A549 (cell line): ENCODE measurements at places on chromosomes 6 and 20.

DNA sequence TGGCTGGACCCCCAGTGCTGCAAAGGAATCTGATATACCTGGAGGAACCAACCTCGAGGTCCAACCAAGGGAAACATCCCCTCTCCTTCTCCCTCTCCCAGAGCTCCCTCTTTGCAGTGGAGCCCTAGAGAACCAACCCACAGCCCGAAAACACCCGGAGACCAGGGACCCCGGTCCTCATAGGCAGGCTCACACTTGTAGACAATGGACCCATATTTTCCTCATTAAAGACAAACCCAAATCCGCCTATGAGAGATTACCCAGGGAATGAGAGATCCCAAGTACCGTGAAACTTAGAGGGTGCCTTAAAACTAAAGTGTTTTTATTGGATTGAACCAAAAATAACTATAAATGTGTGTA lies 9.6 kb upstream of the FOXF2 start:
- DNase-seq: no peak

GRCh38 chr20:43458422-43458924 lies 777 bp downstream of the SRSF6 start:
- DNase-seq: no peak

DNA sequence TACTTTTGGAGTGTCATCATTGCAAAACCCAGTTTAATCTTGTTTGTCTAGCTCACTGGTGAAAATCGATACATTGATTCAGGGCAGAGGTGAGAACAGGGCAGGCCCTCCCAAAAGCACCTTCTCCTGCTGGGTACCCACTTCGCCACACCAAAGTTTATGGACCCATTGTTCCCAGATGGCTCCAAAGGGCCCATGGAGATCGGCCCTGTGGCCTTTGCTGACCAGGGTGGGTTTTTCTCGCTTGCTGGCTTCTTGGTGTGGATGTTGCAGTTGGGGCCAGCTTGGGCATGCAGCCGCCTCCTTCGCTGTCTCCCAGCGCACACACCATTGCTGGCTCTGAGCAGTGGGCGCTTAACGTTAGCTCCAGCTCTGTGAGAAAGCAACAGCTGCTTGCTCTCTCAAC lies 178.1 kb upstream of the PDE10A start:
- no peak for DNase-seq

DNA sequence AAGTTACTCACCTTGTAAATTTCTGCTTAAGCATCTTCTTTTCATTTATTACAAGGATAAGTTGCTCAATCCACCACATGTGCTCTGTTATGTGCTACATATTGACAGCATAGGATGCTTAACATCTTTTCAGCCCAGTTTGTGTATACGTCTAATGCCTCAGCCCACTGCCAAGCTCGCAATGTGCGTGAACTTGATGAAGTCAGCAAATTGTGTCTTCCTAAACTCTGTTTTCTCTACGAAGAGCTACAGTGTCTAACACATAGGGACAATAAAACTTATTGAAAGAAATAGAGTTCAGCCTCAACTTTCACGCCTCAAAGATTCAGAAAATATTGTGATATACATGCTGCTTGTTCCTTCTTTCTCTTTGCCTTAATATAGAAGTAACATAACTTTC lies 500.0 kb downstream of the TFAP2B start:
- DNase-seq: no peak

- DNase-seq: no peak
Observed at GRCh38 chr6:112571488-112572270, 224.5 kb downstream of the RFPL4B start.

GRCh38 chr6:90547991-90548390 lies 38.9 kb downstream of the MAP3K7 start:
- DNase-seq: no peak

DNA sequence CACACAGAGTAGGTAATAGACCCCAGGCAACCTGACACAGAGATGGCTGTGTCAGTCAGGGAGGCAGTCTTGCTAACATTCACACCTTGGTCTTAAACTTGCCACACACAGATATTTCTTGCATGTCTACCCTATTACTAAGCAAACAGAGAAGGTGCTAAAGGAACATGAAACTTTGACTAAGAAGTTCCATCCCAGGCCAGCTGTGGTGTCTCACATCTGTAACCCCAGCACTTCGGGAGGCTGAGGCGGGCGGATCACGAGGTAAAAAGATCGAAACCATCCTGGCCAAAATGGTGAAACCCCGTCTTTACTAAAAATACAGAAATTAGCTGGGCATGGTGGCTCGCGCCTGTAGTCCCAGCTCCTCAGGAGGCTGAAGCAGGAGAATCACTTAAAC lies 222.4 kb upstream of the JARID2 start:
- no peak for DNase-seq

DNA sequence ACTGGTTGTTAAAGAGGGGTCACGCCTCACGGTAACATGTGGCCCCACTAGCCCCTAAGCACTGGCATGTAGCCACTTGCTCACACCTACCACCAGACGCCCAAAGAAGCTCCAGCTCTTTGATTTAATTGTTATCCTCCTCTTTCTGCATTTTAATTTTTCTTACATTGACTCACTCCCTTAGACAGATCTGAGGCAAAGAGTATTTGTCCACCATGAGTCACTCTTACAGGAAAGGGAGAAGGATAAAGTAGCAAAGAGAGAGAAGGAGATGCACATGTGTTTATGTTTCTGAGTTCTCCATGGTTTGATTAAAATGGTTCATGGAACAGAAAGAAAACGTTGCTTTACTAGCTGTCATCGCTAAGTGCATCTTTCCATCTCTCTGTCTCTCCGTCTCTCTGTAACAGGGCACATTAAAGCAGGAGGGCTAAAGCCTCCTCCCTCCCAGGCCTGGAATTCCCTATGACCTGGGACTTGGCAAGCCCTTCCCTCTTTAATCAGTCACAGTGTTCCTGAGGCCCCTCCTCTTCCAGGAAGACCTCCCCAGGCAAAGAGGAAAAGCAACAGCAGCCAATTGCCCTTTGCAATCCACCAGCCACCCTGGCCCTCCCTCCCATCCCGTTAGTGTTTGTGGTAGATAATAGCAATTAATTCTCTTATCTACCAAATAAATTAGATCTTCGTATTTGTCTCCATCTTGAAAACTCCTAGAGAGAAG lies 112.8 kb upstream of the TSHZ2 start:
- no peak for DNase-seq

- no peak for DNase-seq
Observed at GRCh38 chr20:12306107-12306506, 388.4 kb downstream of the BTBD3 start.

DNA sequence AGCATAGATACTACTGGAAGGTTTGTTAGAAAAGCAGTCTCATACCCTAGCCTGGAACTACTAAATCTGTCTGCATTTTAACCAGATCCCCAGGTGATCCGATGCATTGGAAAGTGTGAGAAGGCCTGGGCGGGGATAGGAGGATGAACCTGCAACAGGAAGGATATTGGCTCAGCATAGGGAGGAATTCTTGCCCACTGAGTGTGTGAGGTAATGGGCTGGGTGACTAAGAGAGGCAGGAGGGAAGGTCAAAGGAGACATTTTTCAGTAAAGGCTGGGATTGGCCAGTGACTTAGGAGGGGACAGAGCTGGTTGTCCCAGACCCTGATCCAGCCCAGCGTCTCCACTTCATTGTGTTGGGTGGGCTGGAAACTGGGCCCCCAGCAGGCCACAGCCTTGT lies 191.0 kb upstream of the LRFN2 start:
- DNase-seq: no peak

DNA sequence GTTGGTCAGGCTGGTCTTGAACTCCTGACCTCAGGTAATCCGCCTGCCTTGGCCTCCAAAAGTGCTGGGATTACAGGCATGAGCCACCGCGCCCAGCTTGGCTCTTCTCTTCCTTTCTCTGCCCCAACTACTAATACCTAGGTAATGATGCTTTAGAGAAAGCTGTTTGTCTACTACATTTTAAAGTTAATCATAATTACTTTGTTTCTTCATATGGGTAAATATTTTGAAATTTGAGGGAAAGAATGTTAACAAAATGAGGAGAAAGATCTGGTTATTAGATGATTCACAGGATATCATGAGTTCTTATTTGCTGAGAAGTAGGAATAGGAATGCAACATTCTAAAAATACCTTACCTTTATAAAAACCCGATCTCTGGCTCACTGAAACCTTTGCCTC lies 18.4 kb upstream of the PTPRK start:
- DNase-seq: no peak

DNA sequence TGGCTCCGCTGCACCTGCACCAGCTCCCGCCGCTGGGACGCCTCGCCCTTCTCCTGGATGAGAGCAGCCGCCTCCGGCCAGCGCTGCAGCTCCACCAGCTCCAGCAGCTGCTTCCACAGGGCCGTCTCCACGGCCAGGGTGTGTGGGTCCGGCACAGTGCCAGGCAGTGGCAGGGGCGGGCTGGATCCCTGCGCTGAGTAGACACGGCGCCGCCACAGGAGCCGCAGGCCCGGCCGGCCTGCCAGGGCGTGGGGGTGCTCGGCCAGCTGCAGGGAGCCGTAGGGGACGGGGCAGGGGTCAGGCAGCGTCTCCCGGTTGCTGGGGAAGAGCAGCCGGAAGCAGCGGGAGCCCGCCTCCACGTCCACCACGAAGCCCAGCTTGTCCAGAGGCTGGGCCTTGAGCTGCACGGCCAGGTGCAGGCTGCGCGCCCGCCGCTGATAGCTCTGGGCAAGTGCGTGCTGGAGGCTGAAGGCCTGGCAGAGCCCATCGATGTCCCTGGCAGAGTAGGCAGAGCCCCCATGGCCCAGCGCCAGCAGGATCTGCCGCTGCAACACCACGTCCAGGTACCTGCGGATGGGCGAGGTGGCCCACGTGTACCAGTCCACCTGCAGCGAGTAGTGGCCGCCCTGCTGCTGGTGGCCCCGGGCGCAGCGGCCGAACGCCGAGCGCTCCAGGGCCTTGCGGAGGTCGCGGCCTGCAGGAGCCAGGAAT lies 9.4 kb downstream of the FNDC11 start:
- DNase-seq: no peak

DNA sequence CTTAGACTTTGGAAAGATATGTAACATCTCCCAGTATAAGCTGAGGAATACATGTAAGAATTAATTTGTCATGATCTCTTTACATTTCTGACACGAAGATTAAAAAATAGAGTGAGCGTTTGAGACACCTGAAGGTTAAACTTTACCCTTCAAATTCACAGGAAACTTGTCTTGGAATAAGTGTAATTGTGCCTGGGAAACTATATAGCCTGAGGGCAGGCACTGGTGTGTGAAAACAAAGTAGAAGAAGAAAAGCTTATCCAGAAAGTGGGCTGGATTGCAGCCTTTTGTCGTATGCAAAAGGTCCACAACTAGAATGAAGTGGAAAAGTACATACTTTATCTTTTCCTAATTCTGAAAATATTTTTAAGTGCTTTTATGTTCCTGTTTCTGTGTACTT lies 275.7 kb upstream of the TCF21 start:
- no peak for DNase-seq

DNA sequence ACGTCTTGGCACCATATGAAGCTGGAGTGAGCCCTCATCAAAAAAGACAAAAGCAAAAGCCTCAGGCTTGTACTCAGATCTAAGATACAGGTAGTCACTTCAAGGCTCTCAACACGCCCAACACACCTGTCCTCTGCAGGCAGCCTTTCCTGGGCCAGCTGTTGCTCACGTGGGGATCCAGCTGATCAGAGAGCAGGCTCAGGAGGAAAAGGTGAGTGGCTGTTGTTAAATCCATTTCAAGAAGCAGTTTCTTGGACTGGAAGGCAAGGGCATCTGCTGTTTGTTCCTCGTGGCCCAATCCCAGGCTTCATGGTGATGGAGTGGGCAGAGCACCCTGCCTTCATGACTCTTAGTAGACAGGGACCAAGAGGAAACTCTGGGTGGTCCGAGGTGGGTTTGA lies 39.6 kb downstream of the ELMO2 start:
- DNase-seq: no peak

- no peak for DNase-seq
Observed at GRCh38 chr6:13766201-13766634, 48.1 kb downstream of the MCUR1 start.

DNA sequence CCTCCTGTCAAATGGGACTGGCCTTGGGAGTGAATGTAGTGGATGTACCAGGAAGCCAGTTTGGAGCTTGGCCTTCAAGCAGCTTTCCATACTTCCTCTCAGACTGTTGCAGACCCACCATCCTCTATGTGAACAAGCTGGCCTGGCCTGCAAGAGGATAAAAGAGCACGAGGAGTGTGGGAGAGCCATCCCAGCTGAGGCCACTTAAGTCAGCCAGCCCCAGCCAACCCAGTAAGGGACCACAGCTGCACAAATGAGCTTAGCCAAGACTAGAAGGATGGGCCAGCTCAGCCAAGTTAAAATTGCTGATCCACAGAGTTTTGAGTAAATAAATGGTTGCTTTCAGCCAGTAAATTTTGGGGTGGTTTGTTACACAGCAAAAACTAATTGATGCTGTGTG lies 156.9 kb upstream of the SOX4 start:
- no peak for DNase-seq

- DNase-seq: no peak
Observed at GRCh38 chr6:79062708-79063107, 15.3 kb downstream of the PHIP start.

- DNase-seq: no peak
Observed at GRCh38 chr6:3725145-3726047, 26.1 kb downstream of the PXDC1 start.
